ENCODE measurements at places on chromosomes 12 and 14.

- DNase-seq = no peak
These were observed 37.9 kb downstream of the KIAA0586 start for GRCh38 chr14:58465421-58465820.

DNA sequence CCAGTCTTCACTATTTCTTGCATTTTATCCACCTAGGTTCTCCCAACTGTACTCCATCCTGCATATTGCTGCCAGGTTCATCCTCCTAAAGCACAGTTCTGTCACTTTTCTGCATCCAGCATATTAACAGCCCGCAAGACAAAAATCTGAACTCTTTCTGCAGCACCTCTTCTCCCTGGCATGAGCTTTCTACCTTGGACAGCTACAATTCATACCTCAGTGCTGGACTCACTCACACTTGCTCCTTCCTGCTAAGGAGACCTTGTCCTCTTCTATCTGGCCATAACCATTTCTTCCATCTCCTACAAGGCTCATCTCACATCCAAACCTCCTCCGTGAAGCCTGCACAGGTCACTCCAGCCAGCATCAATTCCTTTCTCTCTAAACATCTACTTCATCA, 170.1 kb upstream of the GRIP1 start:
- DNase-seq = no peak

GRCh38 chr14:31842899-31843298, 234.2 kb upstream of the ARHGAP5 start:
- DNase-seq = no peak

DNA sequence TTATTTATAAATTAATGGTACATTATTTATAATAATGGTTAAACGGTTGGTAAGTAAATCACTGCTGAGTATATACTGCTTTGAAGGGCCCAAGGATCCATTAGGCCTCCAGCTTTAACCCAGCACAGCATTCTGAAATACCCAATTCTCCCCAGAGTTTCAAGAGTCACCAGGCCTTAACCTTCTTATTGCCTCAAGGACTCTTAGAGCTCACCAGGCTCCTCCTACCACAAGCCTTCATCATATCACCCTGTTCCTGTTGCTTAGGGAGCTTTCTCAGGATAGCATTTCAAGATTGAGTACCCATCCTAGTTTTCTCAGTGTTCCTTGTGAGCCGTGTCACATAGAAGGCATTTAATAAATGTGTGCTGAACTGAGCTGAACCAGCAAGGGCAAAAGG, 242.5 kb downstream of the FBXL14 start:
- no peak for DNase-seq

- no peak for DNase-seq
These were observed 363.4 kb upstream of the ATP2B1 start for GRCh38 chr12:90071996-90072395.
